Activated CD4-positive, alpha-beta T cell treated with anti-CD3 and anti-CD28 coated beads, Interleukin-2, amount 50 U/mL, for 16 hours (primary cell): ENCODE measurements at places on chromosomes 2 and 18.

- no peak for DNase-seq
Measured at GRCh38 chr2:8849327-8849726, 11.9 kb upstream of the KIDINS220 start.

DNA sequence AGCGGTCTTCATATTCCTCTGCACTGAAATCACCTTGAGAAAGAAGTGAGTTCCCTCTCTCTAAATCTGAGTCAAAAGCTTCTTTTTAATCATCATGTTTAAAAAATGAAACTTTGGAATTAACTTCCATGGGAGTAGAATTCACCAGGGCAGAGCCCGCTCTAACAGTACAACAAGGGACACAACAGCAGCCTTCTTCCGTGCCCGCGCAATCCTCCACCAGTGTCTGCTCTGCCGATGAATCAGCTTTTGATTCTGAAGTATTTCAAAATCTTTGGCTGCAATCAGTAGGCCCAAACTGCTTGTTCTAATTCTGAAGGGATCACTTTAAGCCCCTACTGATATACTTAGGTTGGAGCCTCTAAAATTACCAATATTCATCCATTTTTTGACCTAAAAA lies 76.9 kb downstream of the USP40 start:
- DNase-seq: no peak

- no peak for DNase-seq
Measured at GRCh38 chr2:98487806-98488189, 43.1 kb downstream of the INPP4A start.

DNA sequence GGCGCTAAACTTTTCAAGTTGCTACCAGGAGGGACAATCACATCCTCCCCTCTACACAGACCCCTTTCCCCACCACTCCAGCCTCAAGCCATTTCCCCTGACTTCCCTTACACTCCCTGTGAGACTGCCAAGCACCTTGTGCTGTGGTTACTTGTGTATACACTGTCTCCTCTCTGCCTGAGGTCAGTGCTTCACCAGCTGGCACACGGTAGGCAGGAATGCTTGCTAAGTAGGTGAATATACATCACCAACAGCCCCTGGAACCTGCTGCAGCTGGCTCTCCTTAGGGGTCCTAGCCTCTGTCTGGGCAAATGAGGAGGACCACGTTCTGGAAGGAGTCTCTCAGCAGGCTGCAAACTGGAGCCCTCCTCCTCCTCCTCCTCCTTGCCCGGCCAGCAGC lies 38.3 kb upstream of the ACAA2 start:
- DNase-seq: no peak

- no peak for DNase-seq
Measured at GRCh38 chr2:46963941-46964673, 48.5 kb upstream of the MCFD2 start.

GRCh38 chr18:21458310-21458709 lies 142.2 kb downstream of the ESCO1 start:
- no peak for DNase-seq

DNA sequence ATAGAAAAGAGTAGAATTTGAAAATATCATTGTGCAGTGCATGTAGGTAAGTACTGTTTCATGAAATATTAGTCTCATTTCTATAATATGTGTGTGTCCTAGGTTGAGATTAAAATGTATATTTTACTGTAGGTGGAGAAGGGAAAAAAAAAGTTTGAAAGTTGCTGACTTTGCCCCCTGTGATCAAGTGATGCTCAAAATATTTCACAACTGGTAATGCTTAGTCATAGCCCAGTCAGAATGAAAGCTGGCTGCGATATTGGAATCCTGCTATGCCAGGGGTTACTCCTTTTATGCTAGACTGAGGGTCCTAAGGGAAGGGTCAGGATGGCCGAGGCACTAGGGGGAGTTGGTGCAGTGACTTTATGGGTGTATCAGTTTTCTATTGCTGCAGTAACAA lies 19.5 kb upstream of the CFAP36 start:
- DNase-seq: peak; percentile 19

DNA sequence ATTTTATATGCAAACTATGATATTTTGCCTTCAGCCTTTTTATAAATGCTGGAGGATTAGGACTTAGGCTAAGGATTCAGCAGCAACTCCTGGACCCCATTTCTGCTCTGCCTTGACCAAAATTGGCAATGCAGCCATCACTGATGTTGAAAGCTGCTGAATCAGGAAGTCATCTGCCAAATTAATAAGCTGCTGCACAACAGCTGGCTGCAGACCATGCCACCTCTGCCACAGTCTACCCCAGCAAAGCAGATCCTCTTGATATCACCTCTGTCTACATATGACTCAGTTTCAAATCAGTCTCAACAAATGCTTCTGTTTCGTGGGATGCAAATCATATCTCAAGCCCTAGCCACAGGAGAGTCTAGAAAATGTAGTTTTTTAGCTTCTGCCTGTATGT lies 7.1 kb upstream of the SOS1 start:
- peak; percentile 95 for DNase-seq

DNA sequence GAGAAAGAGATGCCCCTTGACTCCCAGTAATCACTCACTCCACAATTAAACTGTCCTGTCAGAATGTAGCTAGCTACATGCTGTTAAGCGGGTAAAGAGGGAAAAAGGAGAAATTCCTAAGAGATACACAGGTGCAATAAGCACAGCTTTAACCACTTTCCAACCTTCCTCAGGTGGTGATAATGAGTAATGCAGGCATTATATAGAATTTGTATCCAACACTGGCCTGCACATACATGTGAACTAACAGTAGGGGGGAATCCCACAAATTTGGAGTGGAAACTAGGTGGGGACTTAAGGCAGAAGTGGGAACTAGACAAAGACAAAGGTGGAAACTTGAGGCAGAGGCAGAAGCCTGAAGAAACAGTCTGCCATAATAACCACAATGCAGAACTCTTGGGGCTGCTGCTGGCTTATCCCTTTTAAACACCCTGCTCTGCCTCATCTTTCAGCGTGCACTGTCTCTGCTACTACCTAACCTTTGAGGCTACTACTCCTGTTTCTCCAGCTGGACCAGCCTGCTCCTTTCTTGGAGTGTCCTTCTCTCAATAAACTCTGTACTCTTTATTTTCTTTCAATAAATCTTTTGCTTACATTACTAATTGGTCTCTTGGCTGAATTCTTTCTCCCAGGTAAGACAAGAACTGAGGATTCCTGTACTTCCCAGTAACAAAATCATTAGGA lies 259.7 kb downstream of the PDE11A start:
- DNase-seq: no peak

DNA sequence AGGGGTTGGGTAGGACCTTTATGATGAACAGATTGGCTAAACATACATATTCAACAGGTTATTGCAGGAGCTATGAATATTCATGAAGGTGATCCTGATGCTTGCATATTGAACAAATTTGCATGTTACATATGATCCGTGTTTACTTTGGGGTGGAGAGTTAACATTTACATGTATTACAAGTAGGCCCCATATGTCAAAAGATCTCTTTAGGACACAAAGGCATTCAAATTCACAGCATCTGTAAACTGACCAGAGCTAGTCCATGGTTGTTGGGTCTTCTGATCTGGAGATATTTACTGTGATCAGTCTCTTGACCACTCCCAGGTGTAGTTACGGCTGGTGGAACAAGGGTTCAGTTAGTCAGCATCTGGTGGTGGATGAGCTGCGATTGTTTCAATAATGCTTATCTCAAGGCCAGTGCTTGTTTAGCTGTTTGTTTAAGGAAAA lies 80.4 kb downstream of the PMAIP1 start:
- no peak for DNase-seq

DNA sequence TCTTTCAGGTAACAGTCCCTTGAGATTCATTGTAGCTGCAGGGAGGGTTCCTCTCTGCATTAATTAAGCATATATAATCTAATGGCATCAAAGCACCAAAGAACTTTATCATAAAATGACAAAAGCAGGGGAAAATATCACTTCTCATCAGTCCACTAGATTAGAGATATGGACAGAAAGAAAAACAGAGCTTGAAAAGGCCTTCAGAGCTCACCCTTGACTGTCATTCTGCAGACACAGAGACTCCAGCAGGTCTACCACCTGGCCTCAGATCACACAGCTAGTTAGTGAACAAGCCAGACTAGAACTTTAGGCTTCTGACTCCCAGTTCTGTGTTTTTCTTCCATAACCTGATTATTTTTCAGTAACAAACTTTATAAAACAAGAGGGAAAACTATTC lies 88.5 kb downstream of the FIGN start:
- DNase-seq: no peak

- peak; percentile 46 for DNase-seq
Measured at GRCh38 chr2:152189622-152190495, 14.3 kb upstream of the STAM2 start.

GRCh38 chr2:55168221-55169154 lies 63.6 kb downstream of the CLHC1 start:
- peak; percentile 45 for DNase-seq

DNA sequence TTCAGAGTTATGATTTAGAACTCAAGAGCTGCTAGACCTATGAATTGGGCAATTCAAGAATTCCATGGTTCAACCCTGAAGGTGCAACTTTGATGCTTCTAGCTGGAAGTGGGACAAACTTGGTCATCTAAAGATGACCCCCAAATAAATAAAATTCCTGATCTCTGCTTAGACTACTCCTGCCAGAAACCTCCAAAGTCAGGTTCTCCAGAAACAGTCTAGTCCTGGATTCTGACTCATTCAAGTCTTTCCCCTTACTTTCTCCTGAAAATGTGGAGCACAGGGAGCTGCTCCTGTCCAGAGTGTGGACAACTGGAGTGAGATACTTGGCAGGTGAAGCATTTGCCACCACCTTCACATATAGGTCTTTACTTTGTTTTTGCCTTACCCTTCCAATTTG lies 557.7 kb upstream of the TNP1 start:
- DNase-seq: no peak

- no peak for DNase-seq
Measured at GRCh38 chr2:227856697-227857096, 14.7 kb upstream of the DAW1 start.

DNA sequence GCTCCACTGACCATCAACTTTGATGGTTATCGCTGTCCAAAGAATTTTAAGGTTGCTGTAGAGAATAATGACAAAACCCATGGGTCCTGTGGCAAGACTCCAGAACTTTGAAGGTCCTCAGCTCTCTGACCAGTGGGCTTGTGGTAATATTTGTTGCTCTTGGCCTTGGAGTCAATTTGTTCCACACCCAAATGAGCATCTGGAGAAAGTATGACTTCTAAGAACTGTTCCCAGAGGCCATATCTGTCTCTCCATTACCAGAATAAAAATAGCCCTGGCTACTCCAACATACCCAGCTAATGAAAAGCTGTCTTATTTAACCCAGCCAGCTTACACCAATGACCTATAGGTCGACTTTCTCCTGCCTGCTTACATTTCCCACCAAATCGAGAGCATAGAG lies 466.4 kb downstream of the MEIS1 start:
- DNase-seq: no peak

GRCh38 chr2:53820711-53821110 lies 33.9 kb downstream of the ERLEC1 start:
- DNase-seq: no peak

DNA sequence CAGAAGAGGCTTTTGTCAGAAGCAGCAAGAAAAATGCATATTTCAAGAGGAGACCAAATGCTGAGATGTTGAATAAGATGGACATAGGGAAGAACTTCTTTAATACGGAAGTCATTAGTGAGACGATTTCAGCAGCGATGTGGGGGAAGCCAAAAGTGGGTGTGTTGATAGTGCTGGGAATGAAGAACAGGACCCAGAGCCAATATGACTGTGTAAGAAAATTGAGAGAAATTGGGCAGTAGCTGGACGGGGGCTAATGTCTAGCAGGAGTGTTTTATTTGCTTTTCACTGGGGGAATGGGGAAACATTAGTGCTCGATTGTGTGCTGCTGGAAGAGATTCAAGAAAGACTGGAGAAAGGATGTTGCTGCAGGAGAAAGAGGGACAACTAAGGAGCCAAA lies 788.7 kb upstream of the KLHL29 start:
- no peak for DNase-seq

DNA sequence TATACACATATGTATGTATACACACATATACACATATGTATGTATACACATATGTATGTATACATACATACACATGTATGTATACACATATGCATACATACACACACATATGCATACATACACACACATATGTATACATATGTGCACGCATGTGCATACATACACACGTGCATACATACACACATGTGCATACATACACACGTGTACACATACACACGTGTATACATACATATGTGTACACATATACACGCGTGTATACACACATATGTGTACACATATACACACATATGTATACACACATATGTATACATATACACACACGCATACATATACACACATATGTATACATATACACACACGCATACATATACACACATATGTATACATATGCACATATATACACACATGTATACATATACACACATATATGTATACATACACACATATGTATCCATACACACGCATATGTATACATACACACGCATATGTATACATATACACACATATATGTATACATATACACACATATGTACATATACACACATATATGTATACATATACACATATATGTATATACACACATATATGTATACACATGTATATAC lies 21.5 kb downstream of the NABP1 start:
- no peak for DNase-seq

GRCh38 chr2:161134547-161135518 lies 25.4 kb upstream of the TANK start:
- no peak for DNase-seq

GRCh38 chr2:102505290-102505689 lies 32.3 kb downstream of the SLC9A4 start:
- no peak for DNase-seq

DNA sequence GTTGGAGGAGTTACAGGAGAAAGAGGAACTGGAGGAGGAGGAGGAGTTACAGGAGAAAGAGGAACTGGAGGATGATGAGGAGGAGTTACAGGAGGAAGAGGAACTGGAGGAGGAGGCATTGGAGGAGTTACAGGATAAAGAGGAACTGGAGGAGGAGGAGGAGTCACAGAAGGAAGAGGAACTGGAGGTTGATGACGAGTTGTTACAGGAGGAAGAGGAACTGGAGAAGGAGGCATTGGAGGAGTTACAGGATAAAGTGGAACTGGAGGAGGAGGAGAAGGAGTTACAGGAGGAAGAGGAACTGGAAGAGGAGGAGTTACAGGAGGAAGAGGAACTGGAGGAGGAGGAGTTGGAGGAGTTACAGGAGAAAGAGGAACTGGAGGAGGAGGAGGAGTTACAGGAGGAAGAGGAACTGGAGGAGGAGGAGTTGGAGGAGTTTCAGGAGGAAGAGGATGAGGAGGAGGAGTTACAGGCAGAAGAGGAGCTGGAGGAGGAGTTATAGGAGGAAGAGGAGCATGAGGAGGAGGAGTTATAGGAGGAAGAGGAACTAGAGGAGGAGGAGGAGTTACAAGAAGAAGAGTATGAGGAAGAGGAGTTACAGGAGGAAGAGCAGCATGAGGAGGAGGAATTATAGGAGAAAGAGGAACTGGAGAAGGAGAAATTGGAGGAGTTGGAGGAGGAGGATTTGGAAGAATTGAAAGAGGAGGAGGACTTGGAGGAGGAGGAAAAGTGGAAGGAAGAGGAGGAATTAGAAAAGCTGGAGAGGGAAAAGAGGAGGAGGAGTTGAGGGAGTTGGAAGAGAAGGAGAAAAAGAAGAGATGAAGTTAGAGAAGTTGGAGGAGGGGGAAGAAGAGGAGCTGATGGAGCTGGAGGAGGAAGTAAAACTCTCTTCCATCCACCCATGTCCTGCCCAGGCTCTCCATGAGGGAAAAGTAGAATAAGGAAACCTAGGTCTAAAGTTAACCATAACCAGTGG lies 37.2 kb downstream of the CLASP1 start:
- no peak for DNase-seq

- no peak for DNase-seq
Measured at GRCh38 chr2:195051401-195051800, 605.6 kb upstream of the SLC39A10 start.
